ENCODE measurements at places on chromosomes 7 and 10.
A peak's percentile ranks its signal among the peaks of the same experiment; 100 is the strongest.

DNA sequence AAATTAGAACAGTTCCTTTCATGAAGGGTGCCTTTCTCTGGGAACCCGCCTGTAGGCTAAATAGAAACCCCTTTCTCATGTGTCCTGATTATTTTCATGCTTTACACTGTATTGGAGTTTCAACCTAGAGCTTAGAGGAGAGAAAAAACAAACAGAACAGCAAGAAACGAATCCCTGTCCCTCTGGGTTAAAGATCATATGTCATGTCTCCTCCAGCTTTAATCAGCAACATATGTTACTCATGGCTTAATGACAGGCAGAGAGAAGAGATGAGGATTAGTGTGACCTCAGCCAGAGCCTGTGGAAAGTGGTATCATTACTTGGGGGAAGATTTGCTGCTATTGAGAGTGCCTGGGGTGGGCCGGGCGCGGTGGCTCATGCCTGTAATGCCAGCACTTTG lies 32.1 kb downstream of the CRCP start:
- DNase-seq: no peak

DNA sequence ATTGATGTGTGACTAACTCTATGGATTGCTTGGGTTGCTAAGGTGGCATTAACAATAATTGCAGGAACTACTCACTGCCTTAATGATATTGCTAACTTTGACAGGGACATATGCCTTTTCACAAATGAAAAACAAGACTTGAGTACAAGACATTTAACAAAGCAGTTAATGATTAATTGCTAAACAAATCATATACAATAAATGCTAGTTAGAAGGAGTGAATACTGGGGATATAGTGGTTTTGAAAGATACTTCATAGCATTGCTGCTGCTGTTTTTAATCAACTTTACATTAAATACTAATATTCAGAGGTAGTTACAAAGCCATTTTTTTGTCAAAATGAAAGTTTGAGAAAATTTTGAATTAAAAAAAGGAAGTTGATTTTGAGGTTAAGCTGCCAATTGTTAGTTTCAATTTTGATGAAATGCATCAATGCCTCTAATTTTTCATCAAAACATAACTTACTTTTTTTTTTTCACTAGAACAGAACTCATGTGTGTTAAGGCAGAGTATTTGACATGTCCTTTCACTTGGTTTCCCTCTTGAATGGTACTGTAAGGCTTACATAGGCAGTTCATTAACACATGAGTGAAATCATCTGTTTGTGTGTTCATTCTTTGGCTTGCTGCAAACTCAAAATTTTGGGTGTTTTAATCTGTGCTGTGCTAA lies 106.2 kb upstream of the SEMA3D start:
- no peak for DNase-seq

DNA sequence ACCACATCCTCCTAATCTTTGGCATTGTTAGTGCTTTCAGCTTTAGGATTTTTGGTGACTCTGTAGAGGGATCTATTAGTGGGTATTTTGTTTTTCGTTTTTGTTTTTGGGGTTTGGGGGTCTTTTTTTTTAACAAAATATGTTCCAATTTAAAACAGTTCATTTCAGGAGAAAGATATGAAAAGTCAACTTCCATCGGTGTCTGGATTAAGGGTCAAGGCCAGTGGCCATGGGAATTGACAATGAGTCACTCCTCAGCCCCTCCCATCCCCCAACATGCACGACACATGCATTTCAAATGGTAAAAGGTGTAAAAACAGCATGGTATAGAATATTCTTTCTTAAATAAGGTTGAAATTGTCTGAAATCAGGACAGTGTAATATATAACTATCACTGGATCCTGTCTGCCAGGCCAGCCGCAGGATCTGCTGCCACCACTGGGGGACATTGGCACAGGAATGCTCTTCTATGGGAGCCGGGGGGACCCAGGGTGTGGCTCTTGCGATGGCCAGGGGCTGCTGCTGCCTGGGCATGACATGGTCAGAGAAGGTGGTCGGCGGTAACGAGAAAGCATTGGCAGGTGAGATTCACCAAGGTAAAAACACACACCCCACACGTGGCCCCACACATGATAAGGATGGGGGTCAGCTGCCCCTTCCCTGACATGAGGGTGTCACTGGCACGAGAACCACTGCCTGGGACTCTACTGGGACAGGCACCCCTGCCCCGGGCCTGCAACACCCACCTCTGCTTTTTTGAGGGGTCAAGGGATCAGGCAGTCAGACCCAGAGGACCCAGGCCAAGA lies 126.2 kb upstream of the KCTD7 start:
- DNase-seq: no peak

- no peak for DNase-seq
These were observed 61.1 kb upstream of the ZMIZ1 start for GRCh38 chr10:79007421-79008319.

- DNase-seq: no peak
These were observed 442.6 kb upstream of the KLF6 start for GRCh38 chr10:4227586-4227985.

- DNase-seq: no peak
These were observed 16.4 kb upstream of the PDZD8 start for GRCh38 chr10:117391436-117392205.

GRCh38 chr10:60288256-60288655 lies 101.4 kb downstream of the ANK3 start:
- no peak for DNase-seq

- no peak for DNase-seq
These were observed 303.2 kb upstream of the GHITM start for GRCh38 chr10:83835945-83836745.

DNA sequence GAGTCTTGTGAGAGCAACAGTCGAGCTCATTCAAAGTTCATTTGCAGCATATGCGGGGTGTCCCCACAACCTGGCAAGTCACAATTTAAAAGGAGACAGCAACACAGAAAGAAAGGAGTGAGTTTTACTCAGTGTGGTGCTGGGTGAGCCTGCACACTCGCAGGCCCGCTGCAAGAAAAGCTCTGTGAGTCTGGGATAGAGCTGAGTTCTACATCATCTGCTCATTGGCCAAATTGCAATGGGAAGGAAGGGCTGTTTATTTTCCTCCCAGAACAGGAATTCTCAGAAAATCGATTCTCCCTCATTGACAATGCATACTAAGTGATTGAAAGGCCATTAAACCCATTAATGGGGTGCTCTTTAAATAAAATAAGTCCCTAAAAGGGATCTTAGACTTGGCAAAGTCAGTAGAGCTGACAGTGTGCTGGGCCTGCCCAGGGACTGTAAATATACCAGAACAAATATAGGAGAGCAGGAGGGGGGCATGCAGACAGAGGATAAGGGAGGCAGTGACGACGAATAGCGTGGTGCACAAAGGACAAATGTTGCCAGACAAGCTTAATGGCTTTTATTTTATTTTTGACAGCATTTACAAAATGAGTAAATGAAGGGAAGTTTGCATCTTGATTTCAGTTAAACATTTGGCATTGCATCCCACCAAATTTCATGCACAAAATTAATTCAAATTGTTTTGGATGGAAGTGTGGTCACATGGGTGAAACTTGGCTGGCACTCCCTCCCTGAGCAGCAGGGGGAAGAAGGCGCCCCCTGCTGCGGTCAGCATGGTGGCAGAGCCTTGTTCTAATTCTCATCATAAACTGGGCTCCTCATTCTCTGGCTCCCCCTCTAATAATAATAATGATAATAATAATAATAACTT lies 215.7 kb downstream of the SNX10 start:
- DNase-seq: no peak

GRCh38 chr10:78706256-78706655 lies 362.5 kb upstream of the ZMIZ1 start:
- DNase-seq: peak; percentile 4

- no peak for DNase-seq
These were observed 55.3 kb upstream of the SDK1 start for GRCh38 chr7:3245721-3246120.

GRCh38 chr7:12300415-12300814 lies 89.3 kb downstream of the TMEM106B start:
- DNase-seq: no peak

GRCh38 chr7:32037650-32038198 lies 32.5 kb downstream of the PDE1C start:
- no peak for DNase-seq

- DNase-seq: peak; percentile 78
These were observed 318.5 kb downstream of the GPR158 start for GRCh38 chr10:25493122-25493893.

- DNase-seq: no peak
These were observed 227.1 kb downstream of the DYNC1I1 start for GRCh38 chr7:95999481-95999880.

GRCh38 chr7:69285854-69286253 lies 312.4 kb upstream of the AUTS2 start:
- DNase-seq: no peak

GRCh38 chr10:43863859-43864591 lies 215.3 kb upstream of the ZNF32 start:
- DNase-seq: no peak

Measured in NCI-H460 (cell line).